ENCODE measurements at places on chromosomes 2 and 18.

GRCh38 chr2:137220438-137220993, 455.2 kb downstream of the THSD7B start:
- no peak for DNase-seq

DNA sequence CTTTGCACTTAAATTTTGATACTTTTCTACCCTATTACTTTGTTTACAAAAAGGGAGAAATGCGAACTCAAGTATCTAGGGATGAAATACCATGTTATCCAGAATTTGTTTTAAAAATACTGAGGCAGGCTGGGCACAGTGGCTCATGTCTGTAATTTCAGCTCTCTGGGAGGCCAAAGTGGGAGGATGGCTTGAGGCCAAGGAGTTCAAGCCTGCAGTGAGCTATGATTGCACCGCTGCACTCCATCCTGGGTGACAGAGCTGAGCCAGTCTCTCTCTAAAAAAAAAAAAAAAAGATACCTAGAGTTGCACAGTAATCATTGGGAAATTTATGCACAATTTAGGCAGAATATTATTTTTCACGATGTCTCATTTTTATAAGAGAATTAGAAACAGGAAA, 12.4 kb upstream of the VAPA start:
- DNase-seq: no peak

DNA sequence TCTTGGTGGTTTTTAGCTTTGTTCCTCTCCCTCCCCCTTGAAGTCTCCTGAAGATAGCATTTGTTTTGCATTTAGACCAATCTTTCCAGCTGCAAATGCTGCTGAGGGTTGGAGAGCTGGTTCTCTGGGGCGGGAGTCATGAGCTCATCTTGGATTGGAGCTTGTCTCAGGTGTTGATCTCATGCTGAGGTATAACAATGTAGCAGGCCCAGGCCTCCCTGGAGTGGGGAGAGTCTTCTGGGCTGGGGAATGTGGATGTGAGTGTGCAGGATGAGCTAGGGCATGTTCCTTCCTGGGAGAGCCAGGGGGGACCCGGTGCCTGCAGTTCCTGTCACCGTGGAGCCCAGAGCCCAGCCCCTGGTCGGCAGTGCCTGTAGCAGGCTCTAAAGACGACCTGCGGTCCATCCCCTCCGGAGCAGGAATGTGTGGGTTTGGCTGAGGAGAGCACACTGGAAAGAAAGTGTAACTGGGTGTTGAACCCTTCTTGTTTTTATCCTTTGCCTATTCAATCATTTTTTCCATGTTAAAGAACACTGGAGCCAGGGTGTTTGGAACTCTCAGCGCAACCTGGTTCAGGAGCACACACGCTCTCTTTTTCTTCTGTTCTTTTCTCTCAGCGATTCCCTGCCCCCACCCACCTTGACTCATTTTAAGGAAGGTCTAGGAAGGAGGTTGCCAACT, 2.7 kb downstream of the ZNF532 start:
- DNase-seq: peak; percentile 14

DNA sequence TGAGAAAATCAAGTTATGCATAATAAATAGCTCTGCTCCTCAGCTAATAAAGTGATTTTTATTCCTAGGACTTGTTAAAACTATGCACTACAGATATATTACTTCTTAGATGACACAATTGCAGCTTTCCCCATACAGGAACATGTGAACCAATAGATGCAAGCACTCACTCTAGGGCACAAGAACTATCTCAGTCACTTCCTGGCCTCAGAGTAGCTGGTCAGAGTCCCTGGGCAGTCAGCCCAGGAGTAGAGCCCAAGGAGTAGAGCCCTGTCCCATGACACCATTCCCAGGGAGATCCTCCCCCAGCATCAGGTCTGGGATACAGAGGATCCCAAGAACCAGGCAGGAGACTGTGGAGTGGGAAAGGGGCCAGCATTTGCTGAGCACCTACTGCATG, 2.7 kb downstream of the TNS1 start:
- no peak for DNase-seq

DNA sequence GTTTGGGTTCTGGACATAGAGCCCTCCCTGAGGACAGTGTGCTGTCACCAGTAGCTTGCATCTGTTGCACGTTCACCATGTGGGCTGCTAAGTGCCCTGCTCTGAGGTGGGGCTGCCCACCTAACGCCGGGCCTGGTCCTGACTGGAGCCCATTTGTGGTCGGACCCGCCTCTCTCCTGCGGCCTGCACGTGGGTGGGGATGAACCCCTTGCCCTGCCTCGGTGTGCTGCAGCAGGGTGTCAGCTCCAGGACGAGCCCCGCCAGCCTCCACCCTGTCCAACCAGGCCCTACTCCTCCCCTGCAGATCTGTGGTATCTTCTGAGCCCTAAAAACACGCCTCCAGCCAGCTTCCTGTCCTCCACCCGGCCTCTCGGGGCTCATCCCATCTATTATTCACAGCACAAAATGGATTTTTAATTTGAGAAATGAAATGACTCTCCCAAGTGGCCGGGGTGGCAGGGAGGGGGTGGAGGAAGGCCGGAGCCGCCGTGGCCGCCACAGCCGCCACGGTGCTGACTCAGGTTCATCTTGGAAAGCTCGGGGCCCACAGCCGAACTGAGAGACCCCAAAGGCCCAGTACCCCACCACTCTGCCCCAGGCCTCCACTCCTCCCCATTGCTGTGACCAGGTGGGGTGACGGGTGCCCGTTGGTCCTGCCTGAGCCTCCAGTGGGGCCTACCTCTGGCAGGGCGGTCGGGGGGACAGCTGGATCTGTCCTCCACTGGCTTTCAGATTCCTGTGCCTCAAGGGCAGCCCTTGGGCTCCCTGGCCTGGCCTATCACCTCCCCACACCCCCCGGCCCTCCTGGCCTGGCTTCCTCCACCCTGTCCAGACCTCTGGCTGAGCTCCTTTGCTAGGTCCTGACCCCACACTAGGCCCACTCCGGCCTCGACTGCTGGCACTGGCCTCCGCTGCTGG, 2.8 kb upstream of the ECEL1 start:
- no peak for DNase-seq

DNA sequence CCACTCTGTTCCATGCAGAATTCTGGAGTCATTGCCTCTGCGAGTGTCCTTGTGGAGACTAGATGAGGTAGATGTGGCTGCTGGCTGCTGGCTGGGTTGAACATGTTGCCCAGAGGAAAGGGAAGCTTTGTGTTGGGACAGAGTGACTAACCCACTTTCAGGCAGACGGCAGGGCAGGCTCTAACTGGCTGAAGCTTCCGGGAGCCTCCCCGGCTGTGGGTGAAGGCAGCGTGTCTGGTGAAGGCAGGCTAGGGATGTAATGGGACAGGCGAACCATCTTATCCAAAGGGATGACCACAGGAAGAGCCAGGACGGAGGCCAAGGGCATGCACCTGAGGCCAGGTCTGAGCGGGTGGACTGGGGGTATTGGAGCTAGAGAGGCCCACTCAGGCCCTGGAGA, 16.0 kb downstream of the ASPRV1 start:
- peak; percentile 86 for DNase-seq

- DNase-seq: no peak
These were observed 8.3 kb upstream of the ZC3H15 start for GRCh38 chr2:186477790-186478189.

GRCh38 chr2:224987733-224988132, 54.5 kb downstream of the DOCK10 start:
- no peak for DNase-seq

DNA sequence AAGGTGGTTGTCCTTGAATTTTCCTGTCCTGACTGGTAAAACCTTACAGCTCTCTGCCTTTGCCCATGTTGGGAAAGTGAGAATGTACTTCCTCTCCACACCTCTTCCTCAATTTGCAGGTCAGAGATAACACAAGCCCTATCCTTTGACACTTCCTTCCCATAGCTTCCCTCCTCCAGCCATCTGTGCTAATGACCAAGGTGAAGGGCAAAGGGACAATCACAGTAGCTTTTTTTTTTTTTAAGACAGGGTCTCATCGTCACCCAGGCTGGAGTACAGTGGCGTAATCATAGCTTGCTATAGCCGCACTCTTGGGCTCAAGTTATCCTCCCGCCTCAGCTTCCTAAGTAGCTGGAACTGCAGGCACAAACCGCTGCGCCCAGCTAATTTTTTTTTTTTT, 24.3 kb upstream of the STPG4 start:
- DNase-seq: no peak

GRCh38 chr2:44126106-44126797, 42.4 kb upstream of the PPM1B start:
- peak; percentile 93 for DNase-seq

Measured in RWPE1 (cell line).